ENCODE measurements at places on chromosomes 7 and 10.

GRCh38 chr7:3673524-3673923 is 372.5 kb downstream of the SDK1 start:
- DNase-seq, result no peak

DNA sequence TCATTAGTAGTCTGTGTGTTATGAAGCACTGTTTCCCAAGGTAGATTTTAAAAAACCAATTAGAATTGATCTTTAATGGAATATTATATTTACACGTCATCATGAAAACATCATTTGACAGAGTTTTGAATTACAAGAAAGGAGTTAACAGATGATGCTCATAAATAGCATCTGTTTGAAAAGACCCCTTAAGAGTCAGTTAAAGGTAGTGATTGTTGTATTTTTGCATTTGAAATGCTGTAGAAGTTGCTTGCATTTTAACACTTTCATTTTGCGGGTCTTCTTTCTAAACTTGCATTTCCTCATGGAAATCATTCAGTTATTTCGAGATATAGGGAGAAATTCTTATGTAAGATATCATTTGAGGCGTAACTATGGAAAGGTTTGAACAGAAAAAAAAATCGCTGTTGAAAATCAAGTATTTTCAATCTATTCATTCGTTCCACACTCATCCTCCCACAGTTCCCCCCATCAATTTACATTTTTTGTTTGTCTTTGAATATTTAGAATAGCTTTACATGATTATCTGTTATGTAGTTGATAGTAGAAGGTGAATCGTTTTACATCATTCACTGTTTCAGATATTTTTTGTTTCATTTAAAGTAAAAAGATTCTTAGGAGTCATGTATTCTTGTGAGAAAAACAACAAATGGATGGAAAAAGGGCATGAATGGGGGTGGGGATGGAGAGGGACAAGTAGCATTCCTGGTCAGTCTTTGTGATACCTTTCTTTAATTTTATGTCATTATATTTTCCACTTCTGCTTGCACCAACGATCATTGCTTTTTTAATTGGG is 3.0 kb upstream of the SKIDA1 start:
- DNase-seq, result no peak

DNA sequence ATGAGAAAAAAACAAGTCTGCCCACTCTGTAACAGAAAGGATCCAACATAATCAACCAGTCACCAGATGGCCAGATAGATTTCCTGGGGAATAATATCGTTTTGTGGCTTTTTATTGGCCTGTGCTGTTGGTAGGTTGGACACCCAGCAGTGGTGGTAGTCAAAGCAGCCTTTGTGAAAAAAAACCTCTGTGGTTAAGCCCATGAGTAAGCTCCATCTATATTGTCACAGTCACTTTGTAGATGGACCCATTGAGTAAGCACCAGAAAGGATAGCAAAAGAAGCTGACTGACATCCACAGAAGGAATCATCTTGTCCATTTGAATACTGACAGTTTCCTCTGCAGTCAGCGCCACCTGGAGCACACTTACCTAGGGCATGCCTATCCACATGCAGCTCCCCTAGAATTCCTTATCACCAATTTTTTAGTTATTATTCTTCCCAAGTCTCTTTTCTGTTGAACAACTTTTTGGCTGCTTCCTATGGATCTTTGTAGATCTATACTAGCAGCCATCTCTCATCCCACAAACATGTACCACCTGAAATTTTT is 96.9 kb downstream of the IQUB start:
- no peak for DNase-seq

- DNase-seq, result no peak
These were observed 29.4 kb downstream of the LSMEM1 start for GRCh38 chr7:112510001-112510742.

- no peak for DNase-seq
These were observed 269.1 kb downstream of the PTPRN2 start for GRCh38 chr7:158318511-158318913.

- no peak for DNase-seq
These were observed 158.3 kb upstream of the IGFBP3 start for GRCh38 chr7:46079421-46079820.

DNA sequence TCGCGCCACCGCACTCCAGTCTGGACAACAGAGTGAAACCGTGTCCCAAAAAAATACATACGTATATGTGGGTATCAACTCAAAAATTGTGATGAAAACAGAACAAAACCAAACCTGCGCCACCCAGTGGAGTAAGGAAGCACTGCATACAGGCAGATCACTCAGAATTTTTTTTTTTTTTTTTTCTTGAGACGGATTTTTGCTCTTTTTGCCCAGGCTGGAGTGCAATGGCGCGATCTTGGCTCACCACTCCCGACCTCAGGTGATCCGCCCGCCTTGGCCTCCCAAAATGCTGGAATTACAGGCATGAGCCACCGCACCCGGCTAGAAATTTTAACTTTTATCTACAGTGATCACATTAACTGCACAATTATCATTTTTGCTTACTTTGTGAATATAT is 9.1 kb upstream of the TMEM236 start:
- DNase-seq, result peak; percentile 38

DNA sequence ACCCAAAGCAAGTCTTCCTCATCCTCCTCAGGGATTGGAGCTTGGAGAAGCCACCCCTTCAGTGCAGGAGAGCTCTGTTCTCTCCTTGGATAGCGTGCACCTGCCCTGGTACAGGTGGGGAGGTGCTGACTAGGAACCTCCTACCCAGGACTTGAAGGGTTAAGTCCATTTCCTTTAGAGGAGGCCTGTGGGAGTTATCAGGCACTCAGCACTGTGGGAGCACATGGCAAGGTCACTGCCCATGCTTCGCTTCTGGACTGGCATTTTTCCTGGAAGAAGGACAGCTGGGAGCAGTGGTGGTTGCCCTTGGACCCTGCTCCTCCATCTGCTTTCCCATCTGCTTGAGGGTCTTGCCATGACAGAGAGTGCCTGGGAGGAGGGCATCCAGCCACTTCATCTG is 142.8 kb downstream of the CXCL12 start:
- no peak for DNase-seq

DNA sequence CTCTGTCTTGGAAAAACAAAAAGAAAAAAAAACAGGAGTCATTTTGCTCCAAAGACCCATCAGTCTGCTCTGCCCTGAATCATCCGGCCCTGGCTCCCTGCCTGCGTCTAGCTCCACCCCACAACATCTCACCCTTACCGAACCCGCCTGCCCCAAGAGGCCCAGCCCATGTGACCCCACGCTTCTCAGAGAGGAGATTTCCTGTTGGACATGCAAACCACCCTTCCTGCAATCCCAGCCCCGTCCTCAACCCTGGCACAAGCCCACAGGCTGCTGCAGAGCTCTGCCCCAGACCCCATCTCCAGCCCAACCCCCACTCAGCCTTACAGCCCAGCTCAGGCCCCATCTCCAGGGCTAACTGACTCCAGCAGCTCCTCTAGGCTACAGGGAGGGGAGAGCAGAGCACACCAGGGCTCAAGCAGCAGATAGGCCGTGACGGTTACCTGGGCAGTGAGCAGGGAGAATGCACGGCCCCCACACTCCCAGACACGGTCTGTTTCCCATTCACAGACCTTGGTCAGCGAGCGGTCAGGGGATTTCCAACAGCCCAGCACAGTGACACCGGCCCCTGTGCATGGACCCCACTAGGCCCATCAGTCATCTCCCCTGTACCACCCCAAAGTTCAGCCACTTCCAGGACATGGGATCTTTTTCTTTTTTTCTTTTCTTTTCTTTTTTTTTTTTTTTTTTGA is 69.9 kb upstream of the GTF2I start:
- DNase-seq, result no peak

GRCh38 chr7:8443576-8444467 is 10.4 kb downstream of the NXPH1 start:
- no peak for DNase-seq

DNA sequence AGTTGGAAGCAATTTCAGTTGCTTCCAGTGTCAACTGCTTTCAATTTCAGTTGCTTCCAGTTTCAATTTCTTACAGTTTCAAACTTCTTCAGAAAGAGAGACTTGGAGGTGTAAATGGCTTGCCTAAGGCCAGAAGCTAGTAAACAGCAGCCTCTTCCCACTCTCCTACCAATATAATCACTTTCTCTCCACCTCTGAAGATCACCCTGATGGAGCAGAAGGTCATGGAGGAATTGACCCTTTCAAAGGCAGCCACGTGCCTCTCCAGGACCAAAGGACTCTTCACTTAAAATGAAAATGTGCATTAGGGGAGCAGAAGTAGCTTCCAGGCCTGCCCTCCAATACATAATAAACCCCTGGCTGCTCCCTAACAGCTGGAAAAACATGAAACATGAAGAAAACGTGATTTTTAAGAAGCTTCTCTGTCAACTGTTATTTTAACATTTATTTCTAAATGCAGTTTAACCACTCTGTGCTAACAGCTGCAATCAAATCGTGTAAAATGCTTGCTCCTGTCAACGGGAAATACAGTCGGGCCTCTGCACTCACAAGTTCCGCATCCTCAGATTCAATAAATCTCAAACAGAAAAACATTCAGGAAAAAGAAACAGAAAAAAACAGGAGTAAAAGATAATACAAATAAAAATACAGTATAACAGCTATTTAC is 1020.6 kb downstream of the XPNPEP1 start:
- no peak for DNase-seq

- no peak for DNase-seq
These were observed 87.1 kb downstream of the AASS start for GRCh38 chr7:122056977-122057376.

DNA sequence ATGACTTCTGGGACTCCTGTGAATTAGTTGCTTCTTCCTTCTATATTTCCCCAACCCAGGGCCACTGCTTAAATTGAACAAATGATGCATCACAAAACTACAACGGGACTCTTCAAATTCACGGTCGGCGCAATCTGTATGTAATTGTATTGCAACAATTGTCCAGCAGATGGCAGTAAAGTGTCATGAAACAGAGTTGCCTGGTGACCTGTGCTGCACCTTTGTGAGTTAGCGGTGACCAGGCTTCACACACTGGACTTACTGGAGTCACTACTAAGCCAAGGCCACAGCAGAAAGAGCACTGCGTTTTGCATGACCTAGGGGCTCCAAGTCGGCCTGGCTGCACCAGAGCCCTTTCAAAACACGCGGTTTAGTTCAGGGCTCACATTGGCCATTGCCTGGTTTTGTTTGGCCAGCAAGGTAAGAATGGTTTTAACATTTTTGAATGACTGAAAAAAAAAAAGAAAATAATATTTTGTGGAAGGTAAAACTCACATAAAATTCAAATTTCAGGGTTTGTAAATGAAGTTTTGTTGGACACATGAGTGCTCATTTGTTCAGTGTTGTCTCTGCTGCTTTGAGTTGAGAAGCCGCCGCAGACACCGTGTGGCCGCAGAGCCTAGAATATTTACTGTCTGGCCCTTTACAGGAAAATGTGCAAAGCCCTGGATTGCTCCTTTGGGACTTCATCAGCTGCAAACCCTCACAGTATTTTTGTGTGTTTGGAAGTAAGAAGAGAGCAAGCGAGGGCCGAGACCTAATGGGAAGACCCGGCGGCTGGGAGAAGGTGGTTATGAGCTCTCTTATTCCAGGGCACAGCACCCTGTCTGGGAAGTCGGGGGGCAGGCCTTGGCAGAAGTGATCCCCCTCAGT is 23.2 kb upstream of the ZNF32 start:
- DNase-seq, result no peak

GRCh38 chr7:157815706-157816022 is 478.9 kb downstream of the DNAJB6 start:
- DNase-seq, result no peak

- DNase-seq, result no peak
These were observed 55.8 kb downstream of the RBM20 start for GRCh38 chr10:110699859-110700468.

DNA sequence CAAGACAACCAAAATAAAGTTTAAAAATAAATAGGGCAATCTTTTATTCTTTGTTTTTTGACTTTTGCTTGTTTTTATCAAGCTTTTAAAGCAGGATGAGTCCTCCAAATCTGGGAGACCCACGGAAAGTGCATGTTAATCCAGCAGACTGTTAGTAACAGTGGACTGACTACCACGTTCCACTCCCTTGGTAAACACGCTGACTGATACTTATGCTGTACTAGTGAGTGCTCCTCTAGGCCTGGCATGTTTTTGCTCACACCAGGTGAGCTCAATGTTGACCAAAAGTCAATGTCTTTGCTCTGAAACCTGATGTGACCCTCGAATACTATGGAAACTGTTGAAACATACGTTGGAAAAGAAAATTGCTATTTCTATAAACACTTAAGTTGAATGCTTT is 88.4 kb downstream of the KIAA1549 start:
- no peak for DNase-seq

DNA sequence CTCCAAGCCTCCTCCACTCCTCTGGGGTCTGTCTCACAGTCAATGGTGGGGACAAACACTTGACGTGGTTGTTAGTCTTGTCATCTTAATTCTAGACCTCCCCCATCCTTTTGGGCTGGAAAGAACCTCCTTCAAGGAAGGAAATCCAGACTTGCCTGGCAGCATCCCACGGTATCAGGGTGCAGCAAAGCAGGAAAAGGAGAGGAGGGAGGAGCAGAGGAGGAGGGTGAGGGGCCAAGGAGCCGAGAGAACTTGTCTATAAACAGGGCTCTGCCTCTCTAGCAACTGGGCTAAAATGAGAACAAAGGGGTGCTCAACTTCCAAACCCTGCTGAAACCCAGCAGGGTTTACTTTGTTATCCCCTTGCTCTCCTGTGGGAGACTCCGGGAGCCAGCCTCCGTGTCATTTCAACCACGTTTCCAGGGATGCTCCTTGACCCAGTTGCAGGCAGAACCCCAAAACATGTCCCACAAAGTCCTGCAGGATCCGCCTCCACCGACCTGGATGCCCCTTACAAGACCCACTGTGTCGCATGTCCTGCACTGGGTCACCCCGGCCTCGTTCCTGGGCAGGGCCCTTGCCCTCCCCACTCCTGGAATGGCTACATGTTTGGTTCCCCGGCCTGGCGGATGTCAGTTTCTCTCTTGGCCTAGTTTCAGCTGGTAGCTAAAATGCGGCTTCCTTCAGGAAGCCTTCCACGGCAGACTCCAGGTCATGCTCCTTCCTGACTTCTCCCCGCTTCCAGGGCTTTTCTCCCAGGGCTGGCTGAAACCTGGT is 69.7 kb upstream of the MGMT start:
- DNase-seq, result no peak

GRCh38 chr7:70763961-70764691 is 367.8 kb upstream of the GALNT17 start:
- peak; percentile 12 for DNase-seq

- no peak for DNase-seq
These were observed 678 bp downstream of the SH2B2 start for GRCh38 chr7:102287111-102287980.

DNA sequence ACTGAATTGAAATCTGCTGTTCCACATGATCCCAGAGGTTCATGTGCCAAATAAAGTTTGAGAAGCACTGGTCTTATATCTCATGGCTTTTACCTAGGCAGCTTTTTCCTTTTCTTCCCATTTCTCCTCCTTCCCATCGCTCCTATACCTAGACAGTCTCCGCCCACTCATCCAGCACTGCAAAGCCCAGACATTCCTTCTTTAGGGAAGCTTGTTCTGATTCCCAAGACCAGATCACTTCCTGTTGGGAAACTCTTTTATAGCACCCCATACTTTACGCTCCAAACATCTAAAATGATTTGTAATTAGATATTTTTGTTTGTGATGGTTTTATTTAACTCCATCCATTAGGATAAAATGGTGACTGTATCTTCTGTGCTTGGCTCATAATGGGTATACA is 75.9 kb downstream of the BMPER start:
- DNase-seq, result no peak

All from stimulated activated CD8-positive, alpha-beta memory T cell treated with anti-CD3 and anti-CD28 coated beads, Interleukin-15, amount 100 ng/mL, for 48 hours (primary cell).